ENCODE measurements at places on chromosomes 1 and 21.

- DNase-seq: no peak
These were observed 51.2 kb downstream of the TENT5C start for GRCh38 chr1:117657031-117657430.

GRCh38 chr1:221667504-221667903, 74.4 kb downstream of the DUSP10 start:
- DNase-seq: no peak

DNA sequence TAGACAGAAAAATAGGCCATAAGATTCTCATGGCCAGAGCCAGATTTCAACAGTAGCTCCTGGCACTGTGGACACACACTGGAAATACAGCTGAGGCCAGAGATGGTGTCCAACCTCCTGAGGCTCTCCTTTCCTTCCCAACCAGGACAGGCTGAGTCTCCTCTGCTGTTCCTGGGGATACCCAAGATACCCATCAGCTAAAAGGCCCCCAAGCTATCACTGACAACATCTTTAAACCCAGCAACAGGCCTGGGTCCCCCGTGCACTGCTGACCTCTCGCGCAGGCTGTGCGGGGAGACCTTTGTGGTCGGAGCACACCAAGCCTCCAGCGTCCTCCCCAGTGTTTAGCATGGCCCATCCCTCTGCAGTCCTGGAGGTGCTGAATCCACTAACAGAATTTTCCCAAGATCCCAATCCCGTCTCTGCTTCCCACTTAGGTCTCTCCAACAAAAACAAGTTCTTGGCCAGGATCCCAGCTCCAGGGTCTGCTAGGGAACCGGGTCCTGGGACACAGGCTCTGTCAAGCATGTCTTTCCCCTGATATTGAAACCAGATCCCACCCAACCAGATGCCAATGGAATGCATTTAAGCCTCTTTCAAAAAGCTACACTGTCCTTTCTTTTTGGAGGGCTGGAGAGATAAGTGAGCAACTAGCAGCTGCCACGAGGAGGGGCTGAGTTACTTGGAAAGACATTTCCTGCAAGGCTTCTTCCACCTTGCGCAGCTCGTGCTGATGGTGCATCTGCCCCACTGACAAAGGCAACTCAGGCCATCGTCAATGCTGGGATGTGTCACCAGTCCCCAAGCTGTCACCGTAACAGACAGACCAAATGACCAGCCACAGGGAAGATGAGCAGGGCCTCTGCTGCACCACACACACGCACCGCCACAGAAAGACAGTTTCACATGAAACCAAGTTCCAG, 73.2 kb downstream of the BCAR3 start:
- no peak for DNase-seq

GRCh38 chr1:203596673-203597210, 29.9 kb upstream of the ATP2B4 start:
- no peak for DNase-seq

DNA sequence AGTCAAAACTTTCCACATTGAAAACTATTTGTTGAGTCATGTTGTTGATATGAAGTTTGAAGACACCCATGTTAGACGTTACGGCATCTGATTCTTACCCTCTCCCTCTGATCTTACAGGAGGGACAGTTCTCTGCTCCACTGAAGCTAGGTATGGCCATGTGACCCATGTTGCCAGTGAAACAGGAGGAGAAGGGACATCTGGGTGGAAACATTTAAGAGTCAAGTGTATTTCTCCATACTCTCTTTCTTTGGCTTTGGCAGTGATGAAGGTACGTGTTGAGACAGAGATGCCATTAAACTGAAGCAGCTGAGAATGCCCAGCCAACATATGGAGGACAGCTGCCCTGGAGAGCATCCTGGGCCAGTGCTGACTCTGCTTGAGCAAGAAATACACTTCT, 198.4 kb upstream of the PTGFR start:
- DNase-seq: no peak

DNA sequence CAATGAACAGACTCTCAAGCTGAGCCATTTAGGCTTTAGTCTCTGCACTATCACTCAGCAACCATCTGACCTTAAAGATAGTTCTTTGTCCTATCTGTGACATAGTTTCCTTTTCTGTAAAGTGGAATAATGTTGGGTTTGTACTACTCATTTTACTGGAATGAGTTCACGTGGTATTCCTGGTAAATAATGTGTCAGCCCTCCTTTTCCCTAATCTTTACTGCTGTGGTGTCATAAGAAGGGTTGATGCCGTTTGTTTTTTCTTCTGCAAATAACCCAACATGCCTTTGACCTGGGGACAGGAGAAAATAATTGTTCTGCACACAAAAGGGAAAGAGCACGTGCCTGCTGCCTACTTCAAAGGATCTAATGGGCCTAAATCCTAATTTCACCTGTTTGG, 297.8 kb downstream of the BRINP3 start:
- no peak for DNase-seq

DNA sequence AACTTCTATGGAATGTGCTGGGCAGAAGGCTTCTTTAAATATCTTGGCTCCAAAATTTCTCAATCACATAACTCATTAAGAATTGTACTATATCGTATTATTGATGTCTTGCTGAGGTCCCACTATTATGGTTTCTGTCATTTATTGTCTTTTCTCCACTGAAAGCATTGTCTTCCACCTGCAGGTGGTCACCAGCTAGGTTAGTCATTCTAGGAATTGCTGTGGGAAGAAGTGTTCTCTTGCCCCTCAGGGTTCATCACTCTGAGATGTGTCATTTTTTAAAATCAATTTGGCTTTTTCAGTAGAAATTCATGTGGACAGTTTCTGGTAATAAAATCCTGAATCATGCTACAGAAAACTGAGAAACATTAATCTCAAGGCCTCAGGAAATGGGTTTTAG, 66.1 kb downstream of the NCAM2 start:
- DNase-seq: no peak

GRCh38 chr1:216459651-216460207, 36.5 kb upstream of the USH2A start:
- no peak for DNase-seq

GRCh38 chr1:172640111-172640510, 18.8 kb upstream of the FASLG start:
- DNase-seq: no peak

GRCh38 chr1:39153684-39154083, 50.8 kb upstream of the MACF1 start:
- DNase-seq: no peak

GRCh38 chr1:7760245-7760644, 10.9 kb upstream of the VAMP3 start:
- no peak for DNase-seq

- DNase-seq: no peak
These were observed 101.5 kb upstream of the TMEM51 start for GRCh38 chr1:15051882-15052528.

GRCh38 chr1:18634276-18634675, 3.6 kb downstream of the PAX7 start:
- no peak for DNase-seq

GRCh38 chr1:93023281-93023680, 55.8 kb upstream of the MTF2 start:
- no peak for DNase-seq

GRCh38 chr1:154174654-154175053, 17.2 kb downstream of the TPM3 start:
- DNase-seq: no peak

DNA sequence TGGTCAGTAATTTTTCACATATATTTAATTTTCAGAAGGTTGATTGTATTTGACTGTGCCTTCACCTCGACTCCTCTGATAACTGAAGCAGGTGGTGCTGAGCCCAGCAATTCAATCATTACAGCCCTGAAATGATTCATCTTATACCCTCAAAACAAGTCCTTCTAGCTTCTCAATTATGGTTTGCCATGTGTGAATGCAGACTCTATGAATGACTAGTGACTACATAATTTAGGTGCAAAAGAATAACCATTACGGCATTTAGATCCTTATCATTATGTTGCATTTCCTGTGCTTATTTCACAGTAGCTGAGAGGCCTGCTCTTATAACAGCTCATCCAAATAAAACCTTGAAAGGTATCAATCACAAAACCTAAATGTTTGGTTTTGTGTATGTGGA, 54.0 kb upstream of the COL11A1 start:
- no peak for DNase-seq

GRCh38 chr1:23370709-23371584, 1.3 kb upstream of the ZNF436 start:
- no peak for DNase-seq

DNA sequence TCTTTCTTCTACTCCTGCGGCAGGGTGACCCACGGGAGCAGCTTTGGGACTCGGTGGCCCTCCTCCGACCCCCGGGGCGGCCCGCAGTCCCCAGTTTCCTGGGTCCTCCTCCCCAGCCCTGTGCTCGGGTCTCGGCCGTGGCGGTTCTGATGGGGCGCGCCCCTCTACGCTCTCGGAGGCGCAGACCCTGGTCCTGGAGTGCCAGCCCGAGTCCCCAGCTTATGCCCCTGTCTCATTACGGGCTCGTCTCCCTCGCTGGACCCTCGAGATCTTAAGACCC, 430 bp downstream of the BTG2 start:
- DNase-seq: no peak

GRCh38 chr21:26715878-26716506, 129.2 kb downstream of the ADAMTS1 start:
- peak; percentile 10 for DNase-seq

DNA sequence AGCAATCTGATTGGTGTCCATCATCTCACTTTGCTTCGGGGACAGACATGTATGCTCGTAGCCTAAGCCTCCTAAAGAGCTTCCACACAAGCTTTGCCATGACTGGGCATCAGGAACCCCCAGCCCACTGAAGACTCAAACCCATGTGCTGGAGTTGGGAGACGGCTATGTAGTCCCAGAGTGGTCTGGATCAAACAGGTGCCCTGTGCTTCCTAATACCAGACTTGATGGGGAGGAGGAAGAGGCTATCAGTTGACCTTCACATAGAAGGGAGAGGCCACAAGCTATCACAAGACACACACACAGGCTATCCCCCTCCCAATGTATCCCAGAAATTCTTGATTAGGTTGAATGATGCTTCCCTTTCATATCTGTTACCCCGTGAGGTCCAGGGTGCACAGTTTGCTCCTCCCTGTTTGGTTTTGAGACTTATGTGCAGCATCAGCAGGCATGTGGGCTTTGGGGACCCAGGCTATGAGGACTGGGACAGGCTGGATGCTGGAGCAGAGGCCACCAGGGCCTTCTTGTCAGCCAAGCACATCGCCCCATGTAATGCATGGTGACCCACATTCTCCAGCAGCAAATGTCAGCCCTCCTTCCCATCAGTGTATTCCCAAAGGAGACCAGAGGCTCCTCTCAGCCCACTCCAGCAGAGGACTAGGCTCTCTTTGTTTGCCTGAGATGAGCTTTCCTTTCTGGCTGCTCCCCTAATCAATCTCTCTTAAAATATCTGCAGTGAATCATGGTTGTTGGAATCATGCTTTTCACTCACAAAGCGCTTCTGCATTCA, 159.8 kb downstream of the GRIK3 start:
- no peak for DNase-seq

- no peak for DNase-seq
These were observed 101.5 kb upstream of the COL24A1 start for GRCh38 chr1:86258101-86258500.

- no peak for DNase-seq
These were observed 142.1 kb downstream of the RYR2 start for GRCh38 chr1:237183963-237184540.

GRCh38 chr1:170891872-170892271, 43.5 kb upstream of the MROH9 start:
- DNase-seq: no peak

- DNase-seq: no peak
These were observed 176.7 kb downstream of the OLFM3 start for GRCh38 chr1:101820071-101820470.

DNA sequence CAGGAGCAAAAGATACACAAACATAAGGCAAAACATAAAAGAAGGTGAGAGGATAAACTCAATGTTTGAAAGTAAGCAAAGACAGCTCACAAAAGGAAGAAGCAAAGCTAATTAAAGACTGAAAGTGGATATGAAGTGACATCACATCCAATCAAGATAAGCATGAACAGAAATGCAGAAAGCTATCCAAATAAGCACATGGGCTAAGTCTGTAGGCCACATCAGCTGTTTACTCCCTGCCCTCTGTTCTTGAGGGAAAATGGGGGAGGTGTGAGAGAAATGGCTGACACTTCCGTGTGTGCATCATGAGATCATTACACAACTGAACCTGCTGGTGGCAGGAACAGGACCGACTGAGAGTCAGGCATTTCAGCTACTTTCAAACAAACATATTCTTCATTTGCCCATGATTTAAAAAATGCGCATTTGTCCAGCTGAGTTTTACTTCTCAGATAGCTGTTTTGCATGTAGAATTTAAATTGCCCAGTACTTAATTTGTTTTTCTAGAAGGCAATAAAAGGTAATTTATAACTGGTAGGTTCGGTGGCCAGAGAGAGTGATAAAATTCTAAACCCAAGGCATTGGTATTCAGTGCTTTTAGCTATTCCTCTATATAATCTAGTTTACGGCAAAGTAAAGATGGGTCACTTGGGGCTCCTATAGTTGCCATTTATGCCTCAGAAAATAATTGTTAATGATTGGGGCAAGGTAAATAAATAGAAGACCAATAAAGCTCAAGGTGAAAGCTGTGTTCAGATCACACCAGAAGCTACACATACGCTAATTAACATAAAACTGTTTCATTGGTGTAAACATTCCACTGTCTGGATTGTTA, 27.2 kb upstream of the MAN1A2 start:
- DNase-seq: no peak

- DNase-seq: no peak
These were observed 800 bp downstream of the DR1 start for GRCh38 chr1:93346421-93346993.

DNA sequence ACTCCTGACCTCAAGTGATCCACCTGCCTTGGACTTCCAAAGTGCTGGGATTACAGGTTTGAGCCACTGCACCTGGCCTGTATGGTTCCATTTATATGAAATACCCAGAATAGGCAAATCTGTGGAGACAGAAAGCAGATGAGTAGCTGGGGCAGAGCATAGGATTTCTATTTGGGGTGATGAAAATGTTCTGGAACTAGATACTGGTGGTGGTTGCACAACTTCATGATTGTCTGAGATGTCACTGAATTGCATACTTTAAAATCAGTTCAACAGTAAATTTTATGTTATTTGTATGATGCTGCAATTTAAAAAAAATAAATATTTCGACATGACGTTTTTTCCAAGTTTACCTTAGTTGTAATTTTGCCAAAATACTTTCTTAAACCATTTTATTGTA, 23.9 kb downstream of the ITSN1 start:
- no peak for DNase-seq

GRCh38 chr1:183287191-183287675, 101.2 kb downstream of the LAMC2 start:
- DNase-seq: no peak

- no peak for DNase-seq
These were observed 31.0 kb downstream of the IL12RB2 start for GRCh38 chr1:67338642-67339041.

GRCh38 chr1:204563780-204564179, 47.6 kb downstream of the MDM4 start:
- no peak for DNase-seq

DNA sequence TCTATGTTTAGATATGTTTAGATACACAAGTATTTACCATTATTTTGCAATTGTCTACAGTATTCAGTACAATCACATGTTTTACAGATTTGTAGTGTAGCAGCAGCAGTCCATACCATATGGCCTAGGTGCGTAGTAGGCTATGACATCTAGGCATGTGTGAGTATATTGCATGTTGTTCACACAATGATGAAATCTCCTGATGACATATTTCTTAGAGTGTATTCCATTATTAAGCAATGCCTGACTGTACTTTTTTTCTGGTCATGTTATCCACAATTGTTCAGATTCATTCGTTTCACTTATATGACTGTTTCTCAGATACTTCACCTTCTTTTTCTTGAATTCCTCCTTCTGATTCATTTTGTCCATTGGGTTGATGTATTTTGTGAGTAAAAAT, 9.9 kb upstream of the BACE2 start:
- no peak for DNase-seq
